ENCODE measurements at places on chromosomes 13 and 19. TPM values are rescaled to one million over a fixed set of nuclear protein-coding genes. Genes with fewer than 3 reads are reported as not detected.

The ZIC5 gene
- not detected for total RNA-seq

The CPT1C gene
- 22.0 TPM for total RNA-seq

The OR7C1 gene
- not detected for total RNA-seq

The ATP4A gene
- not detected for total RNA-seq

The CRX gene
- not detected for total RNA-seq

The MBD3L2 gene
- not detected for total RNA-seq

The CCDC194 gene
- not detected for total RNA-seq

The GRIN3B gene
- 0.20 TPM for total RNA-seq

The C19orf67 gene
- total RNA-seq: not detected

The SYNE4 gene
- total RNA-seq: not detected

The ZNF714 gene
- total RNA-seq: 11.0 TPM

The TMPRSS9 gene
- under 0.01 TPM for total RNA-seq

The RXFP2 gene
- not detected for total RNA-seq

The NFIX gene
- 66.5 TPM for total RNA-seq

The NLRP5 gene
- not detected for total RNA-seq

The DHDH gene
- not detected for total RNA-seq

The WDR88 gene
- not detected for total RNA-seq

The SLC46A3 gene
- total RNA-seq: 0.73 TPM

The CCDC169 gene
- total RNA-seq: 3.7 TPM

Data from subcutaneous preadipocyte (primary cell).